Upper lobe of left lung (tissue), 6 donors: ENCODE measurements at places on chromosomes 1 and 21. TPM values are rescaled to one million over a fixed set of nuclear protein-coding genes. Genes with fewer than 3 reads are reported as not detected.

GRCh38 chr1:234495231-234495990 is 16.4 kb upstream of the TARBP1 start:
- DNase-seq, result no peak

GRCh38 chr21:43602266-43603232 is 56.7 kb downstream of the HSF2BP start:
- DNase-seq, result no peak

Gene XCL2
- 9.0 TPM for total RNA-seq

GRCh38 chr1:226678251-226678650 is 60.8 kb downstream of the ITPKB start:
- DNase-seq, result no peak

GRCh38 chr21:29449306-29449950 is 150.7 kb downstream of the BACH1 start:
- no peak for DNase-seq

DNA sequence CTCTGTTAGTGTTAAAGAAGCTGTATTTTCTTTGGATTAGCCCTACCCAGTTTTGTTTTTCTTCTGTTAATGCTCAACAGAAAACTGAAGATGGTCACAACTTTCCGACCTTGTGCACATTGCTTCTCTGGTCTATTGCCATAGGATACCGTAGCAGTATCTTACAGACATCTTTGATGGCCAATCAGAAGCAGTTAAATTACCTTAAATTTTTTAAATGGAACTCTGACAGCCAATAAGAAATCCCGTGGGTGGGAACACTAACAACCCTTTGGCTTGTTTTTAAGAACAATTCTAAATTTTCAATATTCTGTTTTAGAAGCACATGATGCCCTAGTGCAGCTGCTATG is 17.2 kb downstream of the NFYC start:
- DNase-seq, result no peak

DNA sequence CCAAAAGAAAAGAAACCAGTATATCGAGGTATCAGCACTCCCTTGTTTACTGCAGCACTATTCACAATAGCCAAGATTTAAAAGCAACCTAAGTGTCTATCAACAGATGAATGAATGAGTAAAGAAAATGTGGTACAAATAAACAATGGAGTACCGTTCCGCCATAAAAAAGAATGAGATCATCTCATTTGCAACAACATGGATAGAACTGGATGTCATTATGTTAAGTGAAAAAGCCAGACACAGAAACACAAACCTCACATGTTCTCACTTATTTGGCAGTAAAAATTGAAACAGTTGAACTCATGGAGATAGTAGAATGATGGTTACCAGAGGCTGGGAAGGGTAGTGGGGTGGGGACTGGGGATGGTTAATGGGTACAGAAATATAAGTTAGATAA is 4.3 kb upstream of the GNG5 start:
- no peak for DNase-seq

DNA sequence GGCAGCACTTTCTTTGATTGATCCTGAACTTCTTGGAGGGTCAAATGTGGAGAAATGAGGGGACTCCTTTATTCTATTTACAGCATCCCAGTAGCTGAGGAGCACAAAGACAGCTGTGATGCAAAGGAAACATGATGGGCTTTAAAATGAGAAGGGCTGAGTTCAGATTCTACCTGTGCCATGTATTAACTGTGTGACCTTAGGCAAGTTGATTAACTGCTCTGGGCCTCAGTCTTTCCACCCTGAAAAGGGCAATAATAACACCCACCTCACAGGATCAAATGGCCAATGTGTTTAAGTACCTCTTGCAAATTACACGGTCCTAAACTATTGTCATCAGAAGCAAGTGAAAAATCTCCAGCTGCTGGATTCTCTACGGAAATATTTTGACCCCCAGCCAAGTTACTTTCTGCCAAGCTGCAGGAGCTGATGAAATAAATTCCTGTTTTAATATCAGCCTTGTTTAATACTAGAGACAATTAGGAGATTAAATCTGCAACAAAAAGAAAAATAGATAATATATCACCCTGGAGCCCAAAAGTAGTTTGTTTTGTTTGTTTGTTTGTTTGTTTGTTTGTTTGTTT is 15.7 kb downstream of the TMEM81 start:
- DNase-seq, result no peak

GRCh38 chr1:18668046-18668445 is 37.4 kb downstream of the PAX7 start:
- DNase-seq, result no peak

Gene CFAP107
- 3.4 TPM for total RNA-seq

- DNase-seq, result no peak
These were observed 981 bp downstream of the CLDN14 start for GRCh38 chr21:36478941-36479340.

DNA sequence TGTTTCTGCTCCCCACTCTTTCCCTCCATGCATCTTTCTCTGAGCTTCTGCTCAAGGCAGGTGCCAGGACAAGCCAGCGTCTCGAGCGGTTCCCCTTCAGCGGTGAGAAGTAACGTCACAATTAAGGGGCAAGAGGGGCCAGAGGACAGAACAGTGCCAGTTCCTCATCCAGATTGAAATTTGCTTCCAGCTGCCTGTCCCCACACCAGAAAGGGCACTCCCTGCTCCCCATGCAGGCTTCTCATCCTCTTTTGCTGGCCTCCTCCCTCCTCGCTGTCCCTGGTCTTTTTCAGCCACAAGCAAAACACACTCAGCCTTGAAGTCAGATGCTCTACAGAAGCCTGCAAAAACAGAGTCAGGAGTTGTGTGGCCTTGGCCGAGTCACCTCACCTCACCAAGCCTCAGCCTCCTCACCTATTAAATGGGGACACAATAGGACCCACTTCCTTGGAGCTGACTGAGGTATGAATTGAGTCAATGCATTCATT is 35.0 kb upstream of the ECE1 start:
- peak; percentile 65 for DNase-seq

Gene MARCKSL1
- 9.4 TPM for total RNA-seq

- no peak for DNase-seq
These were observed 125.4 kb downstream of the CASZ1 start for GRCh38 chr1:10671090-10671489.

DNA sequence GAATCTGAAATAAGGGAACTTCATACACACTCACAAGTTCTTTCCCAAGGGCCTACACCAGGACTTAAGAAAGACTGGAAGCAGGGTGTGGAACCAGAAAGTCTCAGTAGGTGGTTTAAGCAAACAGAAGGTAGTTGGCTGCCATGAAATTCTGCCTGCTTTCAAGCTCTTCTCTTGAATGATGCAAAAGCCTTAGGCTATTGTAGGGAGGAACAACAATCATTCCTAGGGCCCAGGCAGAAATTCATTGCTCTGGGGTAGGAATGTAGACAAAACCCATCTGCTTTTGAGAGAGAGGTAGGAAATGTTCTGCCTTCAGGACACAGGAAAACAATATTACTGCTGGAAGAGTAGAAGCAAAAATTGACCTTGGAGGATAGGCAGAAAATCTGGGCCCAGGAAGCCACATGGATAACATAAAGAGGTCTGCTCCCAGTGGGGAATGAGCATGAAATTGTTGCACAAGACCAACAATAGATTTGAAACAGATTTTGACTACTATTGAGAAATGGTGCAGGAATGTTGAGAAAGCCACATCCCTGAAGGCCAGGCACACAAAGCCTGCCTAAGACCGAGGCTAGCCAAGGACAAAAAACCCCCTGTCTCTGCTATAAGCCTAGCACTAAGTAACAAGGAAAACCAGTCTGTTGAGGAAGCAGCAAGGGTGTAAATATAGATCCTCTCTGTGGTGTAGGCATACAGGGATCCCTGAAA is 22.7 kb upstream of the SFT2D2 start:
- no peak for DNase-seq

GRCh38 chr1:226664413-226665101 is 74.5 kb downstream of the ITPKB start:
- no peak for DNase-seq

DNA sequence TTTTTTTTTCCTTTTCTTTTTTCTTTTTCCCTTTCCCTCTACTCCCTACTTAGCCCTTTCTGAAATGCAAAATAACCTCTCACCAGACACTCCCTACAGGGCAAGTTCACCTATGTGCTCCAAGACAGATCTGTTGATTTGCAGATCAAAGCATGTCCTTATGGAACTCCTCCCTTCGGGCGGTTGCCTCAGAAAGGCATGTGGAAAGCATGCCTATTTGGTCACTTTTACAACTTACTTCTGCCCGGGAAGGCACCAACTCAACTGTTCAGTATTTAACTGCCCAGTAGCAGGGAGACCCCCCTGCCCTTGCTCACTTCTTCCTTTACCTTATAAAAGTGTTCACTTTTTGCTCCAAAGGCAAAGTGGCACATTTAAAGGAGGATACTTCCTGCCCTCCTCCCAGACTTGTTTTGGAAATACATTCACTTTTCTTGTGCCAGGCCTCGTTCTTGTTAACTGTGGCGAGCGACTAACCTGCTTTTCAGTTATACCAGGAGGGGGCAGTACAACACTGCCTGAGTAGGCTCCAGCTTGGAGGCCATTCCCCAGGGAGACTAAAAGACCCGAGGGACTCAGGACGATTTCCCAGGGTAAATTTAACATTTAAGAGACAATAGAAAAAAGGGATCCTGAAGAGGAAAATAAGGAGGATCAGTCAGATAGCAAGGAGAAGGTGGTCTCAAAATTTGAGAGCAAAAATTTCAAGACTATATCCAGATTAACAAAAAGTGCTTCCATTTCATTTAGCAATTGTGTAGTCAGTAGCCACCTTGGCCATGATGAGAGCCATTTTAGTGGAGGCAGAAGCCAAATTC is 12.3 kb upstream of the SLAMF7 start:
- DNase-seq, result no peak

Gene SSBP3
- total RNA-seq, result 18.9 TPM

Gene KRTAP11-1
- not detected for total RNA-seq

GRCh38 chr1:24195136-24195535 is 8.0 kb upstream of the IFNLR1 start:
- DNase-seq, result no peak

Gene PDZK1
- total RNA-seq, result not detected

GRCh38 chr1:17052641-17053040 is 1.2 kb downstream of the SDHB start:
- no peak for DNase-seq

Gene DCST1
- not detected for total RNA-seq

DNA sequence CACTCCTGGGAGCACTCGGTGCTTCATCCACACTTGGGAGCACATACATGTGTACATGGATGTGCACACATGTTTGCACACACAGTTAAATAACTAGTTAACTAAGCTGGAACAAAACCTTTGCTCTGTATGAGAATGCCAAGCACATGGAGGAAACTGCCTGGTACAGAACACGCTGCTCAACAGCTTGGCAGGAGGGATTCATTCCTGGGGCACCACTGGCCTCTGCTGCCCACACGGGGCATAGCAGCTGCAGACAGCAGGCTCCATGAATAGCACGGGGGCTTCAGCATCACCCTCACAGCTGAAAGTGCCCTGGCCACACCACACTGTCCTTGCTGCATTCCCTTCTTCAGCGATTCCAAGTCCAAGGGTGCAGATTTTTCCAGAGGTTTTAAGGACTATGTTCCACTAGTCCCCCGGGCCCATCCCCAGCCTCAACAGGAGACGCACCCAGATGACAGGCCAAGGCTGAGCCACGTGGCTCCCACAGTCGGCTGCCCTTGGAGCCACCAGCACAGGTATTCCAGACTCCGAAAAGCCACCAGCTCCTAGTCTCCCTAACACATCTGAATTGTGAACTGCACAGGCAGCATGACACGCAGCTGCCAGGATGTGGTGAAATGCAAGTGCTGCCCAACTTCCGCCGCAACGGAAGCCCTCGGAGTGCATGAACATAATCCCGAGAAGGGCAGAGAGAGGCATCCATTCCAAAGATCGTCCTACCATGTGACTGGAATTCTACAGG is 16.9 kb downstream of the NPHP4 start:
- no peak for DNase-seq

GRCh38 chr21:44079446-44079845 is 27.8 kb upstream of the PWP2 start:
- no peak for DNase-seq

Gene CENPF
- total RNA-seq, result 2.6 TPM

Gene SLFNL1
- total RNA-seq, result 5.3 TPM

Gene LCE2C
- total RNA-seq, result not detected

GRCh38 chr1:215285013-215285800 is 202.7 kb downstream of the KCNK2 start:
- DNase-seq, result no peak

DNA sequence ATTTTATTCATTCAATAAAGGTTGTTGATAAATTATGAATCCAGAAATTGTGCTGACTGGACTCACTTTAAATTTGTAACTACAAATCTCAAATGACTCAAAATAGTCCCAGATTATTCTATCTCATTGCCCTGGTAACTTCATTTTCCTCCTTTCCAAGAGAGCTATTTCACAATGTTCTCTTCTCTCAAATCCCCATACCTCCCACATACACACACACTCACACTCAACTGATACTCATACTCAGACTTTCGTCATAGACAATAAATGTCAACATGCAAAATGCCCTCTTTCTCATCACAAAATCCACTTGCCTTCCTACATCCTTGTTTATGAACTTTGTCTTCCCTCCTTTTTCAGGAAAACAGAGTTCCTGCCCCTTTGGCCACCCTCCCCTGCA is 33.3 kb downstream of the EXTL2 start:
- DNase-seq, result no peak
